ENCODE measurements at places on chromosomes 1 and 21. TPM values are rescaled to one million over a fixed set of nuclear protein-coding genes. Genes with fewer than 3 reads are reported as not detected.
A peak's percentile ranks its signal among the peaks of the same experiment; 100 is the strongest.

Gene FMOD
- 135 TPM for total RNA-seq

Gene FCRL3
- not detected for total RNA-seq

Gene CYP4A22
- total RNA-seq = not detected

Gene CGN
- 3.2 TPM for total RNA-seq

Gene ERICH3
- total RNA-seq = 0.20 TPM

Gene ADGRL4
- total RNA-seq = 9.2 TPM

Gene DYRK3
- 15.0 TPM for total RNA-seq

Gene GJA9
- total RNA-seq = not detected

Gene TRAF3IP3
- 2.4 TPM for total RNA-seq

DNA sequence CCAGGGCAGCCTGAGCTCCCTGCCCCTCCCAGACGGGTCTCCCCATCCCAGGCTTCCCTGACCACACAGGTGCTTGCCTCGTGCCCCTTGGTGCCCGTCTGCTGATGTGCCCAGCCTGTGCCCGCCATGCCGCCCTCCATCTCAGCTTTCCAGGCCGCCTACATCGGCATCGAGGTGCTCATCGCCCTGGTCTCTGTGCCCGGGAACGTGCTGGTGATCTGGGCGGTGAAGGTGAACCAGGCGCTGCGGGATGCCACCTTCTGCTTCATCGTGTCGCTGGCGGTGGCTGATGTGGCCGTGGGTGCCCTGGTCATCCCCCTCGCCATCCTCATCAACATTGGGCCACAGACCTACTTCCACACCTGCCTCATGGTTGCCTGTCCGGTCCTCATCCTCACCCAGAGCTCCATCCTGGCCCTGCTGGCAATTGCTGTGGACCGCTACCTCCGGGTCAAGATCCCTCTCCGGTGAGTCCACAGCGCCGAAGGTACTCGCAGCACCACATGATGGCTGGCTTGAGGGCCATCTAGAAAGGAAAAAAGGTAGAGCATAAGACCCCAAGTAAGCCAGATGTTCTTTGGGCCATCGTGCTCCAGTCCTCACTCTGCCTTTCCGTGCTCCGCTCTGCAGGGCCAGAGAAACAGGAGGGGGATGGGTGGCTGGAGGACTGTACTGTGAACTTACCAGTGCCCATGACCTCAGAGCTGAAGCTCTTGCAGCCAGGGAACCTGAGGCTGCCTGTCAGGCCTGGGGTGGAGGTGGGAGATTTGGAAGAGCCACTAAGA lies 1.4 kb downstream of the ADORA1 start:
- H3K4me1 ChIP-seq = peaks cover 7% of the 10 kb centered on the region
- no peak overlapping the region for H3K4me3 ChIP-seq
- H3K27ac ChIP-seq = no peak overlapping the region
- H3K27me3 ChIP-seq = no peaks in the 10 kb centered on the region
- DNase-seq = no peak
- H3K36me3 ChIP-seq = no peaks in the 10 kb centered on the region

GRCh38 chr1:7702365-7702764 lies 68.7 kb upstream of the VAMP3 start:
- H3K27me3 ChIP-seq = no peaks in the 10 kb centered on the region
- H3K27ac ChIP-seq = no peak overlapping the region
- peaks cover 4% of the 10 kb centered on the region for H3K4me1 ChIP-seq
- no peaks in the 10 kb centered on the region for H3K36me3 ChIP-seq

DNA sequence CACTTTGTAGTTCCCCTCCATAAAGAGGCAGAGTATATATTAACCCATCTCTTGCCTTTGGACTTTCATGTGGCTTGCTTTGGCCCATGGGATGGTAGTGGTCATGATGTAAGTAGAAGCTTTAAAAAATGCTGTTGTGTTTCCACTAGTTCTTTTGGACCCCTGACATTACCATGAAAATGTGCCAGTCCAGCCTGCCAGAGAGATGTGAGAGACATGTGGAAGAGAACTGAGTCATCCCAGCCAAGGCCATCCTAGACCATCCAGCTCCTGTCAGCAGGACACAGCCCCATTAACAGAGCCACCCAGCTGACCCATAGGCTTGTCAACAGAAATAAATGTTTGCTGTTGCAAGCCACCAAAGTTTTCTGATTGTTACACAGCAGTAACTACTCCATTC lies 3.9 kb upstream of the CD101 start:
- H3K4me3 ChIP-seq = no peak overlapping the region
- no peaks in the 10 kb centered on the region for H3K36me3 ChIP-seq

DNA sequence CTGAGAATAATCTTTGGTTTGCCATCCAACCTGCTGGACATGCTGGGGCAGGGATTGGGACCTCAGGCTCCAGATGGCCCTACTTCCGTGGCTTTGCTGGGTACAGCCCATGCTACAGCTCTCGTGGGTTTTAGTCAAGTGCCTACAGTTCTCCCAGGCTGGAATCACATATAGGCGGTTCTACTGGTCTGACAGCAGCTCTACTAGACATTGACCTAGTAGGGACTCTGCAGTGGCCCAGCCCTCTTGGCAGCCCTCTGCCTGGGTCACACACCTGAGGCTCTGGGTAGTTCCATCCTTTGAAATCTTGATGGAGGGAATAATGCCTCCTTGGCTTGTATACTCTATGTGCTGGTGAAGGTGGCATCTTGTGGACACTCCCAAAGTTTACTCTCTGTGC lies 72.2 kb downstream of the PGM1 start:
- no peaks in the 10 kb centered on the region for H3K4me1 ChIP-seq
- no peaks in the 10 kb centered on the region for H3K27me3 ChIP-seq
- DNase-seq = no peak
- no peak overlapping the region for H3K27ac ChIP-seq

- DNase-seq = no peak
- H3K27ac ChIP-seq = no peak overlapping the region
- H3K36me3 ChIP-seq = no peaks in the 10 kb centered on the region
- no peaks in the 10 kb centered on the region for H3K27me3 ChIP-seq
- no peak overlapping the region for H3K4me3 ChIP-seq
Measured at GRCh38 chr1:167373986-167374385, 144.3 kb downstream of the CD247 start.

- H3K27ac ChIP-seq = no peak overlapping the region
- no peak overlapping the region for H3K4me3 ChIP-seq
- no peaks in the 10 kb centered on the region for H3K27me3 ChIP-seq
- no peaks in the 10 kb centered on the region for H3K36me3 ChIP-seq
- DNase-seq = no peak
Measured at GRCh38 chr1:117644696-117645311, 39.0 kb downstream of the TENT5C start.

- no peaks in the 10 kb centered on the region for H3K4me1 ChIP-seq
- no peak overlapping the region for H3K4me3 ChIP-seq
- H3K27me3 ChIP-seq = no peaks in the 10 kb centered on the region
- H3K27ac ChIP-seq = no peak overlapping the region
- no peak for DNase-seq
Measured at GRCh38 chr1:185601189-185601588, 133.0 kb upstream of the HMCN1 start.

GRCh38 chr1:205410581-205411298 lies 11.1 kb downstream of the LEMD1 start:
- no peaks in the 10 kb centered on the region for H3K36me3 ChIP-seq
- H3K27ac ChIP-seq = no peak overlapping the region
- no peaks in the 10 kb centered on the region for H3K27me3 ChIP-seq
- no peak for DNase-seq

DNA sequence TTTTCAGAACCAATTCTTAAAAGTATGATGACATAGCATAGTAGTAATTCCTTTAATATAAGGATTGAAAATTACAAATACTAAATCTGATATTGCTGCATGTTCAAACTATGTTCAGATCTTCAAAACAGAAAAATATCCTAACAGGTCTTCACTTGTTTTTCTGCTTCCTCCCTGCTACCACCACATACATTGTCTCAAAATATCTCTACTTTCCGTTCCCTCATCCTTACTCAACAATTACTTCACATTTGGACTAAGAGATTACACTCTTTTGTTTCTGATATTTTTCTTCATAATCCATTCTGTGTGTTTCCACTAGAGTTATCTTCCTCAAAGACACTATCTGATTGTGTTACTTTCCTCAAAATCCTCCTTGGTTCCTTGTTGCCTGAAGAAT lies 125.1 kb downstream of the NEK7 start:
- H3K36me3 ChIP-seq = no peaks in the 10 kb centered on the region
- no peaks in the 10 kb centered on the region for H3K27me3 ChIP-seq
- H3K4me3 ChIP-seq = no peak overlapping the region
- peaks cover 2% of the 10 kb centered on the region for H3K4me1 ChIP-seq

DNA sequence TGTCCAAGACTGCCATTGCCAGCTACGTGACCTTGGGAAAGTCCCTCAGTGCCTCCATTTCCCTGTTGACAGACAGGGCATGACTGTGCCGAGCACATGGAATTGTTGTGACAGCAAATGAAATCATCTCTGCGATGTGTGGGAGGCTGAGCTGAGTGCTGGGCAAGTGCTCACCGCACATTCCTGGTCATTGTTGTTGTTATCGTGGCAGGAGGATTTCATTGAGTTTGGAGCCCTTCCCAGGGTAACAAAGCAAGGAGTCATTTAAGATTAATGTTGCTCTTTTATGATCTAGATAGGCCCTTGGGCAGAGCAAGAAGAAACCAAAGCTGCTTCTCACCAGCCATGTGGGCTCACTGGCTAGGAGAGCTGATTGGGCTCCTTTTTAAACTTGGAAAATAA lies 39.6 kb upstream of the ITPKB start:
- no peaks in the 10 kb centered on the region for H3K36me3 ChIP-seq
- no peak overlapping the region for H3K4me3 ChIP-seq
- no peak overlapping the region for H3K27ac ChIP-seq
- H3K27me3 ChIP-seq = no peaks in the 10 kb centered on the region
- peaks cover 6% of the 10 kb centered on the region for H3K4me1 ChIP-seq
- DNase-seq = peak; percentile 11

GRCh38 chr1:154703170-154703569 lies 95.2 kb upstream of the ADAR start:
- H3K36me3 ChIP-seq = no peaks in the 10 kb centered on the region
- H3K4me1 ChIP-seq = no peaks in the 10 kb centered on the region
- H3K4me3 ChIP-seq = no peak overlapping the region
- no peak for DNase-seq

- no peaks in the 10 kb centered on the region for H3K36me3 ChIP-seq
- H3K27me3 ChIP-seq = no peaks in the 10 kb centered on the region
- no peak overlapping the region for H3K27ac ChIP-seq
- DNase-seq = peak; percentile 35
- H3K4me3 ChIP-seq = no peak overlapping the region
Measured at GRCh38 chr1:246907472-246907871, 24.3 kb downstream of the AHCTF1 start.

- DNase-seq = no peak
- H3K36me3 ChIP-seq = no peaks in the 10 kb centered on the region
- no peak overlapping the region for H3K27ac ChIP-seq
- no peaks in the 10 kb centered on the region for H3K27me3 ChIP-seq
- H3K4me1 ChIP-seq = no peaks in the 10 kb centered on the region
Measured at GRCh38 chr1:239706245-239706892, 320.0 kb downstream of the CHRM3 start.

GRCh38 chr1:2480236-2480985 lies 4.3 kb downstream of the PLCH2 start:
- no peaks in the 10 kb centered on the region for H3K4me1 ChIP-seq
- H3K27ac ChIP-seq = no peak overlapping the region
- no peaks in the 10 kb centered on the region for H3K36me3 ChIP-seq
- no peak for DNase-seq
- no peak overlapping the region for H3K4me3 ChIP-seq

DNA sequence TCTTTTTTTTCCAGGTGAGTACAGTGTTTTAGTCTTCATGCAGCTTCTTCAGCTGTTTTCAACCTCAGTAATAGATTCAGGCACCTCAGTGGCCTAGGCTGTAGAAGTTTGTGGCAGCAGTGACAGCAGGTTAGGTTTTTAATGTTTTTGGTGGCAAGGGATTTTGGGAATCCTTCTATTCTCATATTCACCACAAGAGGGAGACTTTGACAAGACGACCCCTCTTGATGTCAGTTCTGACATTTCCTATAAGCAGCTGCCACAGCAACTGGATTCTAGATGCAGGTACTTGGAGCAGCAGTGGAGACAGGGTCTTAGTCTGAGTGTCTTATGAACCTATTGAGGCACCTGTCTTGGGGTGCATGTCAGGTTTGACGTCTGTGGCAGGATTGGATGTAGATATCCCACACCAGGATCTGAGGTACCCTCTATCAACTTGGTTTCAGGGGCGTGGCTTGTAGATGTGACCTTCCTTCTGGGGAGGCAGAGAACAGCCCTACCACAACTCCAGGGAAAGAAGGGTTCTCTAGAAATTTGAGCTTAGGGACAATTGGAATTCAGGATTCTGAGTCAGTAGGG lies 1104.2 kb upstream of the TMPRSS15 start:
- no peak for DNase-seq
- no peaks in the 10 kb centered on the region for H3K4me1 ChIP-seq
- no peaks in the 10 kb centered on the region for H3K36me3 ChIP-seq
- no peaks in the 10 kb centered on the region for H3K27me3 ChIP-seq

DNA sequence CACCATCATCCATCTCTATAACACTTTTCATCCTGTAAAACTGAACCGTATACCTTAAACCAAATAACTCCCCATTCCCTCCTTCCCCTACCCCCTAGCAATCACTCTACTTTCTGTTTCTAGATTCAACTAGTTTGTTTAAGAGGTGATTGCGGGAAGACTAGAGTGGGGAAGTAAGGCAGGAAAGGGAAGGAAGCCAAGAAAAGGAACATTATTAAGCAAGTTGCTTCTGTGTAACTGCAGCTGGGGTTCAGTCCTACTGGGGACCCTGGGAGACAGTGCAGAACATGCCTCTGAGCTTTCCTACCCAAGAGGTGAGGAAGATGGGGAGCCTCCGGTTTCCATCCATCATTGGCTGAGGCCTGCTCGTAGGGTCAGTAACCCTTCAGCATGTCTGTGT lies 28.9 kb upstream of the H3-3A start:
- DNase-seq = no peak
- H3K27me3 ChIP-seq = no peaks in the 10 kb centered on the region
- no peak overlapping the region for H3K4me3 ChIP-seq
- no peaks in the 10 kb centered on the region for H3K36me3 ChIP-seq
- no peaks in the 10 kb centered on the region for H3K4me1 ChIP-seq

GRCh38 chr1:12344596-12345349 lies 114.9 kb downstream of the VPS13D start:
- H3K27ac ChIP-seq = no peak overlapping the region
- H3K4me1 ChIP-seq = peaks cover 14% of the 10 kb centered on the region
- no peaks in the 10 kb centered on the region for H3K27me3 ChIP-seq
- no peak overlapping the region for H3K4me3 ChIP-seq
- no peak for DNase-seq

DNA sequence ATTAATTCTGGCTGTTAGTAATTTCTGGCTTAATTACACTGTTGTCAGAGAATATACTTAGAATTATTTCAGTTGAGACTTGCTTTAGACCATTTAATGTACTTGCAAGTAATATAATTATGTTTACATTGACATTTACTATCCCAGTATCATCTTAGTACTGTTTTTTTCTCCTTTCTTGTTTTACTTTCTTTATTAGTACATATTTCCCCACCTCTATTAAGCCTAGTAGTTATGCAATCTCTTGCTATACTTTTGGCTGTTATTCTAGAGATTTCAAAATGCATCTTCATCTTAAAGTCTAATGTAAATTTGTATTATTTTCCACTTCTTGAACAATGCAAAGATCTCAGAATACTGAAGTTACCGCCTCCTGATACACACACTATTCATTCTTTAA lies 24.4 kb downstream of the BRWD1 start:
- H3K27ac ChIP-seq = no peak overlapping the region
- H3K4me1 ChIP-seq = peaks cover 3% of the 10 kb centered on the region
- H3K36me3 ChIP-seq = no peaks in the 10 kb centered on the region
- no peaks in the 10 kb centered on the region for H3K27me3 ChIP-seq
- DNase-seq = no peak
